Globus pallidus (tissue), 1 donor: ENCODE measurements at places on chromosomes 11 and 22.

- no peak for DNase-seq
Measured at GRCh38 chr11:62132689-62133293, 9.0 kb downstream of the INCENP start.

DNA sequence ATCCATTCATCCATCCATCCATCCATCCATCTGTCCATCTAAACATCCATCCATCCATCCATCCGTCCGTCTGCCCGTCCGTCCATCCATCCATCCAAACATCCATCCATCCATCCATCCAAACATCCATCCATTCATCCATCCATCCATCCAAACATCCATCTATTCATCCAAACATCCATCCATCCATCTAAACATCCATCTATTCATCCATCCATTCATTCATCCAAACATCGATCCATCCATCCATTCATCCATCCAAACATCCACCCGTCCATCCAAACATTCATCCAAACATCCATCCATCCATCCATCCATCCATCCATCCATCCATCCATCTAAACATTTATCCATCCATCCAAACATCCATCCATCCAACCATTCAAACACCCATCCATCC, 45.3 kb upstream of the SMIM38 start:
- DNase-seq: no peak

GRCh38 chr11:130947889-130948288, 31.6 kb upstream of the SNX19 start:
- no peak for DNase-seq

GRCh38 chr11:76335842-76336241, 45.1 kb downstream of the THAP12 start:
- no peak for DNase-seq

DNA sequence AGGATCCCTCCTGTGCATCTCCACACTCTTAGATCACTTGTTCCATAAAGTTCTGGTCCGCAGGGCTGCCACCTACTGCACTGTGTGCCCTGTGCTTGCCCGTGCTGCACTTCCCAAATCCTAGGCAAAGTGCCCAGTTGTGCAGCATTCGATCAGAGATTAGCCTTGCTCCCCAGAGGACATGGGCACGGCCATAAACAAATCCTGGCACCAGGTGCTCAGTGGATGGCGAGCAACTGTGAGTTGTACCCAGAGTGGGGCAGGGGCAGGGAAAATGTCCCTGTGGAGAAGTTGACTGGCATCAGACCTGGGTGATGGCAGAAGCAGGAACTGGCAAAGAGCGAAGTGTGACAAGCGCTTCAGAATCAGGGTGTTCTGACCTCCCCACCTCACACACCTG, 4.7 kb downstream of the FADS2 start:
- no peak for DNase-seq
